ENCODE measurements at places on chromosomes 13 and 19.

DNA sequence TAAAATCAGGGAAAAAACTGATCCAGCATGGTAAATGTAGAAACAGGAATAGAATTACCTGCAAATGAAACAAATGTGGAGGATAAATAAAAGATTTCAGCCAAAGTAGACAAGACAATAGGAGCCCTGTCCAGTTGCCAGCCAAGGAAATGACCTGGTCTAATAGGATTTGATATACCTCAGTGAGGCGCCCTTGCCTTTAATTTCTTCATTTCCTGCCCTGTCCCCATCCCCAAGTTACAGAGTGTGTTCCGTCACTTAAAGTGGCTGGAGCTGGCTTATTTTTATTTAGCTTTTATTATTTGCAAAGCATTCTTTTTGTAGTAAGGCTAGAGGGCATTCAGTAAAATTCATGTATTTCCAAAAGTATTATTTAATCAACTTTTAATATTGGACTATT is 1022.0 kb downstream of the EFNB2 start:
- DNase-seq: no peak

- no peak for DNase-seq
Observed at GRCh38 chr19:16944626-16945363, 56.0 kb downstream of the F2RL3 start.

DNA sequence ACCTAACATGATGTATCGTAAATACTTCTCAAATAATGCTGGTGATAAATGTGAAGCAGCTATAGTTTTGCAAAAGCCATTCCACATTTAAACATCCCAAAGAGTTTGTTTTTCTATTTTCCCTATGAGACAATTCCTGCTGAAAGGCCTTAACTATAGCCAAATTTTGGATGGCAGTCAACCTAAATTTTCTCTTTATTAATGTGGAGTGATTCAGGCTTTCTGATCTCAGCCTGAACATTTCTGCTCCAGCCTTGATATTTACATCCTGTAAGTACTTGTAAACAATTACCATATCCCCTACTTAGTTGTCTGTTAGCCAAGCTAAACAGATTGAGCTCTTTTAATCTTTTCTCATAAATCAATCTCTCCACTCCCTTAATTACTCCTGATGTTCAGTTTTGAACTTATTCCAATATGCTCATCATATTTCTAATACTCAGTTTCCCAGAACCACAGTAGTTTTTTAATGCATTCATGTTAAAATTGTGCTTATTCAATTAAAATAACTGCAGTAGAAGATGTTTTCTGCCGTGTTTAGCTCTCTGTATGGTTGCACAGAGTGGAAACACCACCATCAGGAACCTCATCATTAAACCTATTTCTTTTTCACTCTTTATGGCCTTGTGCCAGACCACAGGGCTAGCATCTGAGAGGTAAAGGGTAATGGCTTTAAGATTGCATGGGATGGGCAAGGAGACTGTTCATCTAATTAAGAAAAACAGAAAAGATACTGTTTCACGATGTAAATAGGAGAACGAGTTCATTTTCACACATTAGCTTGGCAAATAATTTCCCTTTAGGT is 1235.2 kb upstream of the SLC10A2 start:
- no peak for DNase-seq

- DNase-seq: no peak
Observed at GRCh38 chr19:14949876-14950275, 8.6 kb downstream of the OR7C2 start.

GRCh38 chr19:44890366-44891015 is 563 bp upstream of the TOMM40 start:
- DNase-seq: peak; percentile 100

DNA sequence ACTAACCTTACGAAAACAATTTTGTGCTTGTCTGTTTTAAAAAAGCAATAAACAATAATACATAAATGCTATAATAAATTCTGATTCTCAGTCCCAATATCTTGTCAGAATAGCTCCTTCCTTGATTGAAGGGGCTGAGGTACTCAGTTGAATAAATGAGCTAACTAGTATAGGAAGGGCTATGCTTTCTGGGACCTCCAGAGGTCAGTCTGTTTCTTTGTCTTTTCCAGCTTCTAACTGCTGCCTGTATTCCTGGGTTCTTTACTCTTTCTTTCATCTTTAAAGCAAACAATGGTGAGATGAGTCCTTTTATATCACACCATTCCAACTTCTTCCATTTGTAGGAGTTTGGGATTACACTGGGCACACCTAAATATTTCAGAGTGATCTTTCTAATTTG is 1297.0 kb upstream of the ATXN8OS start:
- no peak for DNase-seq

- no peak for DNase-seq
Observed at GRCh38 chr13:47508527-47509228, 492.4 kb downstream of the SUCLA2 start.

All from amygdala (tissue), 56 donors.